ENCODE measurements at places on chromosomes 16 and 17.

- DNase-seq, result no peak
Observed at GRCh38 chr17:15307710-15308111, 33.7 kb downstream of the TEKT3 start.

- no peak for DNase-seq
Observed at GRCh38 chr16:50193594-50193993, 40.5 kb downstream of the TENT4B start.

GRCh38 chr17:70323269-70323668 is 153.9 kb downstream of the KCNJ2 start:
- DNase-seq, result no peak

DNA sequence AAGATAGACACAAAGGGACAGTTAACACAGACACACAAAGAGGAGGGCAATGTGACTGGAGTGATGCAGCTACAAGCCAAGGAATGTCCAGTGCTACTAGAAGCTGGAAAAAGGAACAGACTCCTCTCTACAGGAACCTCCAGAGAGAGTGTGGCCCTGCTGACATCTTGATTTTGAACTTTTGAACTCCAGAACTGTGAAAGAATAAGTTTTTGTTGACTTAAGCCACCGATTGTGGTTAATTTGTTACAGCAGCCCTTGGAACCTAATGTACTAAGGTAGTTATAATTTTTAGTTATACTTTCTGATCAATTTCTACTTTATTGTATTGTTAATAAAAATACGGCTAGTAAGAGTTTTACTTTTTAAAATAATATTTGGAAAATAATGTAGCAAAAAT is 129.1 kb downstream of the MYO1D start:
- no peak for DNase-seq

- DNase-seq, result peak; percentile 29
Observed at GRCh38 chr17:74089869-74090464, 113.5 kb upstream of the RPL38 start.

GRCh38 chr16:73113336-73113735 is 65.4 kb upstream of the ZFHX3 start:
- no peak for DNase-seq

GRCh38 chr17:39828443-39828842 is 35.7 kb downstream of the IKZF3 start:
- no peak for DNase-seq

DNA sequence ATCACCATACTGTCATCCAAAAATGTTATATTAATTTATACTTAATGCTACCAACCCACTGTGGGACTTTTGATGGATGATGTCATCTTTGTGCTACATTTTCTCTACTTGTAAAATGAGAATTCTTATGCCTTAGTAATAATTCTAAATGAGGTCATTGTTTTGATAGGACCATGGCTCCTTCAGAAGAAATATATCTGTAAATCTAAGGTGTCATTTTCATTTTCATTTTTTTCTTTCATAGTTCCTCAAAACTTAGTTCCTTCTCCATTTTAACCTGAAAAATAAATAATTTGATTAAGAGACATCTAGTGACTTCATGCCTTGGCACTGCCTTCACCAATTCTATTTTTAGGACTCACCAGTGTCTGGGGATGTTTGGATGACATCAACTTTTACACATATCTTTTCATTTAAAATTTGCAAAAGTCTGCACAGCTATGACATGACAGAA is 48.7 kb downstream of the GPRC5B start:
- DNase-seq, result no peak

DNA sequence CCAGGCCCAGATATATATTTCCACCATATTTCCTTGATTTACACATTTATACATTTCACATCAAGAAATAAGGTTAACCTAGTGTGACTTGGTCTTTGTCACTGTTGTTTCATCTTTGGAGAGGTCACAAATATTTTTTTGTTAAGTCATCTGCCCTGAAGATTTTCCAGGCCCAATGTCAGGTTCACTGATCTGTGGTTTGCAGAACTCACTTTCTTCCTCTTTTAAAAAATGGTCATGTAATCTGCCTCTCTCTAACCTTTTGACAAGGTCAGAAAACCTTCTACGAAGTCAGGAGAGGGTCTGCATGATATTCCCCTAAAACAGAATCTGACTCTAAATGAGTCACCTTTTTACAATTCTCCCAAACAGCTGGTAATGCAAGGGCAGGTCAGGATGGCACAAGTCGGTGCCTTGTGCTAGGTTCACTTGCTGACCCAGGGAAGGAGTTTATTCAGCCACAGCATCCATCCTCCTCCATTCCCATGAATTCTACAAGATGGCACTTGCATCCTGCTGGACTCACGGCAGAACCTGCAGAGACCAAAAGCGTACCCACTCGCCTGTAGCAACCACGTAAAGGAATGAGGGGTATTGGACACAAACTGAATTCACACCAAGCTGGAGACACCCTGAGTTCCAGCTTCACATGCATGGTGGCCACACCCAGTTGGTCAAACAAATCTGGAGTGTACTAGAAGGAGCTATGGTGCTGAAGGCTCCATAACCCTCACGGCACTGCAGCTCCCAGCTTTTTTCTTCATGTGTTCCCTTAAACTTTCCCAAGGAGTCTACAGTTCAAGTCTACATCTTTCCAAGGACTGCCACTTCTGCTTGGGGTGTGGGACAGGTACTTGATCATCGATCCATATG is 1.6 kb upstream of the KIAA0513 start:
- DNase-seq, result no peak

DNA sequence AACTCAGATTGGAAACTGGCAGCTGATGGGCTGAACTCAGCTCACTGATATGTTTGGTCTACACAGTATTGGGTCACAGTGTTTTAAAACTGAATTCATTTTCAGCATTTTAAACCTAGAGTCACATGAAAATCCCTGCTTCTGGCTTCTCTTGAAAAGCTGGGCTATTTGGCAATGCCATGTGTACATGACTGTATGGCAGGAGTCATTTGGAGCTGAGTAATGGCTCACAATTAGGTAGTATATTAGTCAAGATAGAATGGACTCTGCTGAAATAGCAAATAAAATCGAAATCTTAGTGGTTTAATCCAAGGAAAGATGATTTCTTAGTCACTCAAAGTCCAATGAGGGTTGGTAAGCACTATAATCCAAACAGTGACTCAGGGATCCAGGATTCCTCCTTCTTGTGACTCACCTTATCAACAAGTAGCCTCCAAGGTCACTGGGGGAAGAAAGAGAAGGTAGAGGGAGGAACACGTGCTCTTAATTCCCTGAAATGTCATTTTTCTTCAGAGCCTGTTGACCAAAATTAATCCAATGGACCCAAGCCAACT is 13.9 kb upstream of the PMP22 start:
- no peak for DNase-seq

DNA sequence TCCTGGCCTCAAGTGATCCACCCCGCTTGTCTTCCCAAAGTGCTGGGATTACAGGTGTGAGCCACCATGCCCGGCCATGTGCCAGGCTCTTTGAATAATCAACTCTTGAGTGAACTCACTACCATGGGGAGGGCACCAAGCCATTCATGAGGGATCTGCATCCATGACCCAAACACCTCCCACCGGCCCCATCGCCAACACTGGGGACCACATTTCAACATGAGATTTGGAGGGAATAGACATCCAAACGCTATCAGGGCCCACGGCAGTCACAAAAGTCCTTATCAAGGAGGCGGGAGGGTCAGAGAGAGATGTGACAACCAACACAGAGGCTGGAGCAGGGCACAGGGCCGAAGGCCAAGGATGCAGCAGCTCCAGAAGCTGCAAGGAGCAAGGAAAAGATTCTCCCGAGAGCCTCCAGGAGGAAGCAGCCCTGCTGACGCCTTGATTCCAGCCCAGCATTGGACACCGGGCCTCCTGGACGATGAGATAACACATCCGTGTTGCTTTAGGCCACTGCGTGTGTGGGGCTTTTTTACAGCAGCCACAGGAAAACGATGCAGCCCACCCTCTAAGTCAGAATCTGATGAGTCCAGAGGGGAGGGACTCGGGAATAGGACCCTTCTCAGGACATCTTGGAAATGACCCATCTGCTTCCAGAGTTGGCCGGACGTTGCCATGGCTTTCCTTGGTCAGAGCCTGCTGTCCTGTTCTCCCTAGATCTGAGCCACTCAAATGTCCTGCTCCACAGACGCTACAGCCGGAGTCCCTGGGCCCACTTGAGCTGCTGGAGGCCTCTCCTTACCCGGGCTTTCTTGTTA is 47.3 kb upstream of the CMIP start:
- no peak for DNase-seq

DNA sequence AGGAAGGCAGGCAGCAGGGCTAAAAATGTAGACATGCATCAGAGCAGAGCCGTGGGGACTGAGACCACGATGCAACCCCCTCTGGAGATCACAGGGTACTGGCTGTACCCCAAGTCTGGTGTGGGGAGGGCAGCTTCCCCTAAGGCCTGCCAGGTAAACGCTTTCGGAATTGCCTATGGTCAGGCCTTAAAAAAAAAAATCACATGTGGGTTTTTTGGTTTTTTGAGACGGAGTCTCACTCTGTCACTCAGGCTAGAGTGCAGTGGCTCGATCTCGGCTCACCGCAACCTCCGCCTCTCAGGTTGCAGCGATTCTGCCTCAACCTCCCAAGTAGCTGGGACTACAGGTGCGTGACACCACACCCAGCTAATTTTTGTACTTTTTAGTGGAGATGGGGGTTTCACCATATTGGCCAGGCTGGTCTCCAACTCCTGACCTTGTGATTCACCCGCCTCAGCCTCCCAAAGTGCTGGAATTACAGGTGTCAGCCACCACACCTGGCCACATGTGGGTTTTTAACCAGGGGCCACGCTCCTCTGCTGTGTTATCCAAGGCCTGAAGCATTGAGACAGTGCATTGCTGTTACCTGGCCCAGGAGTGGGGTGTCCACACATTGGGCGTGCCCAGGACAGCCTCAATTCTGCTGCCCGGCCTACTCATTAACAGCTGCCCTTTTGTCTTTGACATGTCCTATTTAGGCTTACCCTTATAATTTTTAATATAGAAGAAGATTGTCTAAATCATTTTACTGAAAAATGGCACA is 50.4 kb downstream of the LITAF start:
- no peak for DNase-seq

GRCh38 chr16:68719993-68720489 is 17.1 kb upstream of the CDH1 start:
- DNase-seq, result no peak

- DNase-seq, result no peak
Observed at GRCh38 chr16:66391726-66392670, 25.5 kb downstream of the CDH5 start.

DNA sequence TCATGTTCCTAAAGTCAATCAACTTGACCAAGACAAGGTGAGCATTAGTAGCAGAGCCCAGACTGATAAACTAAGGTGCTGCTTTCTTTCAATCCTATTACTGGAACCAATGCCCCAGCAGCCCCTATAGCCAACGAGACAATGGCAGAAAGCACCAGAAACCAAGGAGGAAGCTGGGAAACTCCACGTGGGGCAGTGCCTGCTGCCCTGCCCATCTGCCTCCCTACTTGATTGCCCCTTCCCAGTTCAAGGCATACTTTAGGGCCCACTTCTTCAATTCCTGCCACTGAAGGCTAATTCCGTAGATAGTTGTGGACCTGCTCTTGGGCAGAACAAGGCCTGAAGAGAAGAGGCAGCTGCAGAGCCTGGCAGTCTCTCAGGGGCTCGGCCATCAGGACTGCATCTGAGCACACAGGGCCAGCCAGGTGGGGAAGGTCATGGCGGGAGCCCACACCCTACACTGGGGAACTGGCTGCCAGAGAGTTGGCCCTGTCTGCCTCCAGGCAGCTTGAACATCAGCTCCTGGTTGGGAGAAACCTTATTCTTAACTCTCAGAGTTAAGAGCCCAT is 30.9 kb downstream of the WSB1 start:
- no peak for DNase-seq

DNA sequence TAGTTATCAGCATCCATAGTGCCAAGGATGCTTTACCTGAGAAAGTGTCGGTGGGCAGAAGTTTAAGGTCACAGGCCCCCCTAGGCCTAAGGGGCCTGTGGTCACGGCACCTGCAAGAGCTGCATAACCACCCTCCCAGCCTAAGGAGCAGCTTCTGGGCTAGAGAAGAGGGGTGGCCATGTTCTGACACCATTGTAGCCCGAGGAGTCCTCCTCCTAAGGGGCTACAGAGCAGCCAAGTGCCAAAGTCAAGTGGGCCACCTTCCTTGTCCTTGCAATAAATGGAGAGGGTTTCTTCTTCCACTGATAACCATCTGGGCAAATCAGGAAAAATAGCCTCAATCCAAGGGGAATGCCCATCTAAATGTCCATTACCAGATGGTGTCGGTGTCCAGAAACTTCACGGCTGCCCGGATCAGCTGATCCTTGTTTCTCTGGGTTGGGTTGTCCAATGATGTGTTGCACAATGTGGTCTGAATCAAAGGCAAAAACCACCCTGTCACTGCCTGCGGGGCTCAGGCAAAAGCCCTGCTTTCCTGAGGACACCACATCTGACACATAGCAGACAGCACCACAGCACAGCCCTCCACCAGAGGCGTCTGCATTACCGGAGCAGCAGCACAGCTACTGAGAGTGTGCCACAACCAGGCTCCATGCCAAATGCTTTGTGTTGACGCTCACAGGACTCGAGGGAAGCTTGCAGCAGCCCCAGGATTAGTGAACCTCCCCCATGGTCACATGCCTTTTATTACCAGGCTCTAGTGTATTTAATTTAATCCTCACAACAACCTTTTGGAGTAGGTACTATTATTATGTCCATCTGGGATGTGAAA is 12.8 kb downstream of the ATPAF2 start:
- DNase-seq, result no peak

DNA sequence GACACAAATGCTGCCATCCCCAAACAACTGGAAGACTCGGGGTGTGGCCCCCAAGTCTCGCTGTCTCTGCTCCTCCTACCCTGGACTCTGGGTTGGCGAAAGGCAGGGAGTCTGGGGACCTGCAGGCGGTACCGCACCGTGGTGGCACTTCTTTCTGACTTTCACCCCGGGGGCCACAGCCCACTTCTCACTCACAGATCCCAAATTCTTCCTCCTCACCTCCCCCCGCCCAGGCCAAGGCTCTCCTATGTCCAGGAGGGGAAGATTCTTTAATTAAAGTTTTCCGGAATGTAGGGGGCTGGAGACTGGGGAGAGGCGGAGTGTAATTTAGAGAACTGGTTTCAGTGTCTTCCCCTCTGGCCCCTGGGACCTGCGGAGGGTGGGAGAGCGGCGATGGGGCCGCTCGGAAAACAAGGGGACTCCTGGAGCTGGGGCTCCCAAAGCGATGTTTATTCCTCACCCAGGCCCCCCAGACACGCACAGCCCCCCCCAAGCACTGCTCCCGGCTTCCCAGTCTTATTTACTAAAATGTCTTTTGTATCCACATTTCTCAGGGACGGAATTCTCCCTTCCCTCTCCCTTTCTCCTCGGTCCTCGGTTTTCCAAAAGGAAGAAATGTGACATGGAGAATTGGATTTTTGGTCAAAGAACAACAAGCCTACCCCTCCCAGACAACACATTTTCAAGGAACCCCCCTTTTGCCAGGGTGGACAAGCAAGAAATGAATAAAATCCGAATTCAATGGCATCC is 1.2 kb downstream of the WNT3 start:
- DNase-seq, result no peak

All from NCI-H1436 treated with DMSO at 0.1 percent for 48 hours (cell line).